Kidney epithelial cell (primary cell): ENCODE measurements at places on chromosomes 11 and 22.

GRCh38 chr11:79040348-79040747, 400.5 kb downstream of the TENM4 start:
- DNase-seq, result no peak

- DNase-seq, result no peak
These were observed 380.3 kb upstream of the PITPNB start for GRCh38 chr22:28299309-28299708.

DNA sequence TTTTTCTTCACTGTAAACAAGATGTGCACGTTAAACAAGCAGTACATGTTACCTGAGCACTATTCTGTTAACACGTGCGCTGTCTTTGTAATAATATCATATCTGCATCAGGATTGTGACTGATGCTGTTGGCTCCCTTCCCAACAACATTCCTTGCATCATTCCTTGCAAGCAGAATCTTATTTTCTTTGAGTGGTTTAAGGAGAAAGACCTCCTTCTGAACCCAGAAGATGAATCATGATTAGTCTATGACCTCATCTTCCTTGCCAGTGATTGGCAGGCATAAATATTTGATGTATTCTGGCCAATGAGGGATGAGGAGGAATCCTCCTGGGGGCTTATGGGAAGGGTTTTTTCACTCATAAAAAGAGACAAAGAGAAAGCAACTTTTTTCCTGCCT, 46.2 kb downstream of the C11orf71 start:
- peak; percentile 82 for DNase-seq

GRCh38 chr11:111379602-111380136, 594 bp upstream of the POU2AF1 start:
- no peak for DNase-seq

- DNase-seq, result no peak
These were observed 200.9 kb downstream of the KIF18A start for GRCh38 chr11:27907091-27907490.

DNA sequence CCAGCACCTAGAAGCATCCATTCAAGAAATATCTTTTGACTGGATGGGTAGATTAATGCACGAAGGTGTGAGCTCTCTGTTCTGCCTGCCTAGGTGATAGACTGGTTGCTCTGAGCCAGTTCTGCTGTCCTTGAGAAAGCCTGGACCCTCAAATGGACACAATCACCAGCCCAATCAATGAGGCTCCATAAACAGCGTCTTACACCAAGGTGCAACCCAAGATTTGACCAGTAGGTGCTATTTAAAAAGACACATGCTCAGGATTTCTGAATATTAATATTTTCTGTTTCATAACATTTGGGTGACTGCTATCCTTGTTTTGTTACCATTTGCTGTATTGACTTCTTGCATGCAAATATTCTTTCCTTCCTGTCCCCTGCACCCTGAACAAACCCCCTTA, 39.0 kb downstream of the PAMR1 start:
- DNase-seq, result no peak

GRCh38 chr11:35677904-35678303, 15.3 kb downstream of the TRIM44 start:
- no peak for DNase-seq

DNA sequence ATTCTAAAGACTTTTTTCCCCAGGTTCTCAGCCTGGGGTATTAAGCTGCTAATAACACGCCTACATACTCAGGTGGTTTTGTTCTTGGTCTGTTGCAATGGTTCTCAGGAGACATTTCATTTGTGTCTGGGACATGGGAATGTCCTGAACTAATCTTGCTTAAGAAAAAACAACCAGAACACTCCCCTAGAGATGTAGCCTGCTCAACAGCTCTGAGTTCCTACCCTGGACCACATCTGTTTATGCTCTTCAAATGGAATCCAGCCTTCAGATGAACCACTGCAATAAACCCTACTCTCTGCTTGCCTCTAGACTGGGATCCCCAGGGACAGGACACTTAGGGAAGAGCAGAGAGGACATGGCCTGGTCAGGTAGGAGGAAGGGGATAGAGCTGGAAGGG, 29.9 kb downstream of the RELT start:
- DNase-seq, result no peak

GRCh38 chr11:47645500-47645899, 3.1 kb upstream of the MTCH2 start:
- DNase-seq, result no peak

- DNase-seq, result no peak
These were observed 53.2 kb downstream of the GRIK4 start for GRCh38 chr11:120564573-120565311.
